ENCODE measurements at places on chromosomes 5 and 9.

DNA sequence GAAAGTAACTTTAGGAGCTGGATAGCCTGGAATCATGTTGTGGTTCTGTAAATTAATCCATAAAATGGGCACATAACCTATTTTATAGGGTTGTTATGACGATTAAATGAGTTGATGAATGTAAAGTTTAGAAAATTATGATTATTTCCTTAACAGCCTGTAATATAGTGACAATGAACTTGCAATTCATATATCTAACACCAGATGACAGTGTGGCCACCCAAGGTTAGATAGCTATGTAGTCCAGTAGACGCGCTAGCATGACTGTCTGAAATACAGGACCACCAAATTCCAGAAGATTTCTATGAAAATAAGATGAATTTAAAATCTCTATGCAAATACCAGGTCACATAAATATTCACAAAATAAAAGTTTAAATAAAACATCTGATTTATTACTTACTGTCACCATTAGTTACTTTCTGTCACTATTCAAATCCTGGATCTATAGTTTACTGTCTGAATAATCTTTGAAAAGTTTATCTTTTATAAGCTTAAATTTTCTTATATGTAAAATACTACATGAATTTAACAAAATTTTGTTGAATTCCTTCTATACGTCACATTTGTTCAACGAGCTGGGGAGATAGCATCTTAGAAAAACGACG, 26.1 kb upstream of the MACIR start:
- no peak for DNase-seq

- DNase-seq = no peak
Observed at GRCh38 chr5:3339798-3340115, 255.9 kb upstream of the IRX1 start.

DNA sequence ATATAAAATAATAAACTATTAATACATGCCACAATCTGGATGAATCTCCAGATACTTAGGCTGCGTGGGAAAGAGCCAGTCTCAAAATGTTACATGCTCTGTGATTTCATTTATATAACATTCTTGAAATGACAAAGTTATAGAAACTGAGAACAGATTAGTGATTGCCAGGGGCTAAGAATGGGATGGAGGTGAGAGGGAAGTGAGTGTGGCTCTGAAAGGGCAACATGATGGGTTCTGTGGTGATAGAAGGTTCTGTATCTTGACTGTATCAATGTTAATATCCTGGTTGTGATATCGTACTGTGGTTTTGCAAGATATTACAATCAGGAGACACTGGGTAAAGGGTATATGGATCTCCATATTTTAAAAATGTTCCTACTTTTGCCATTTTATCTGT, 50.7 kb downstream of the SPEF2 start:
- no peak for DNase-seq

DNA sequence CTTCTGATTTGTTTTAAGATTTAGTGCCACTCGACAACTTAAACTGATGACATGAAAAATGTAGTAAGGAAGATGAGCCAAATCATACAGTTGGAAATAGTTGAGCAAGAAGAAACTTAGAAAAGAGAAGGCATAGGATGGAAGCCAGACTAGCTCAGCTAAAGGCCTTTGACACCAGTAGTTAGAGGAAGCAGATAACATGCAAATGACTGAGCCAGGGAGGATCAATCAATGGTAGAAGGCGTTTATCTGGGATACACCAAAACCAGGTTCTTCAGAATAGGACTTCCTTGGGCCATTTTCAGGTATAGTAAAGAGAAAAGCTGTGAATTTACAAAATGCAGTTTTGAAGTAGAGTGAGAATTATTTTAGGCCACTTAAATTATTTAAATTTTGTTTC, 3.2 kb downstream of the TDRD7 start:
- no peak for DNase-seq

- no peak for DNase-seq
Observed at GRCh38 chr5:58273711-58274110, 186.2 kb downstream of the PLK2 start.

- DNase-seq = no peak
Observed at GRCh38 chr9:34406219-34406618, 29.5 kb upstream of the MYORG start.

DNA sequence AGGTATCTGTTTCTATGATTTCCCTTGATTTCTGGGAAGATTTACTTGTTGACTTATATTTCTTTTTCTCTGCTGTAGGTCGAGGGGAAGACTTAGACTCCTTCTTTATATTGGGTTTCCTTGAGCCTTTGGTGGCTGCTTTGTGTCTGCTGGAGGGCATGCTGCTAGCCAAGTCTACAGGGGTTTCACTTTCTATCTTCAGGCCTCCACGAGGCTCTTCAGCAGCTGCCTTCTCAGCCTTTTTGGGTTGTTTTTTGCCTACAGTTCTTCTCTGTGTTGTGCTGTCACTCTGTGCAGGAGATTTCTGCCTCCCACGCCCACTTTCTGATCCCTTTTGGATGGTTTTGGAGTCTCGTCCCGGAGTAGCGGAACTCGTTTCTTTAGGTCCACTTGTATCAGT, 23.2 kb downstream of the LEAP2 start:
- DNase-seq = no peak

GRCh38 chr9:137828527-137829259, 48.9 kb upstream of the CACNA1B start:
- no peak for DNase-seq

DNA sequence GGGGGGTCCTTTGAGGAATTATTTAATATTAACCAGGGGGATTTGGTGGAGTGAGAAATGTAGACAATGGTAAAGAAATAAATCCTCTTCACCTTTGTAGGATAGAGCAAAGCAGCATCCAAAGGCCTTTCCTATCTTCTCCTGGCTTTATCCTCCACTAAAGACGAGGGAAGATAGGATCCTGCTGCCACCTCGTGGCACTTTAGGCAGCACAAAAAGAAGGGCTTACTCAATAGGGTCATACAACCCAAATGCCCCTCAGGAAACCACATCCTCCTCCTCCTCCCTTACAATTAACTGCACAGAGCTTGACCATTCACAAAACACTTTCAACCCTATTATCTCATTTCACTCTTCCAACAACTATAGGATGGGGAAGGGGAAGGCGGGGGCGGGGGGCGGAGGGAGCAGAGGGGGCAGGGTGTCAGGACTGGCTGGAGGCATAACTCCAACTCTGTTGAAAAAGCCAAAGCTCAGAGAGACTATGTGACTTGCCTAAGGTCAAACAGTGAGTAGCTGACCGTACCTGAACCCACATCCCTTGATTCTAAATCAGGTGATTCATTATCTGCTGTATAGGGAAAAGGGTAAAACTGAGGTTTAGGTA, 45.4 kb upstream of the MYOT start:
- DNase-seq = no peak

GRCh38 chr5:131289738-131290137, 25.9 kb downstream of the CDC42SE2 start:
- DNase-seq = no peak

DNA sequence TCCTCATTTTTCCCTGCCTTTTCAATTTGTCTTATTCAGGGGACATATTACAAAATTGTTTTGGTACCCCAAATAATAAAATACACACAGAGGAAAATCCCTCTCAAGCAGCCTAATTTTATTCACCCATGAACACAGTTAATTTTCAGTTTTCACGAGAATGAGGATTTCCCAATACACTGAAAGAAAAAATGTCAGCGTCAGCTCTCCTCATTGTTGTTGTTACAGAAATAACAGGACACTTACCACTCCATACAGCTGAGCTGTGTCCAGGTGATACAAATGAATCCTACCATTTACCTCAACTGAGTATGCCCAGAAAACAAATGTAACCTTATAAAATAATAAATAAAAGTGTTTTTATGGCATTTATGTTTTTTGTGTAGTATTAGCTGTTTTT, 144.6 kb upstream of the PCA3 start:
- DNase-seq = no peak

Measured in skeletal muscle cell (primary cell).